Psoas muscle (tissue), 8 donors: ENCODE measurements at places on chromosomes 1 and 21.

GRCh38 chr1:238648751-238649150 is 737.6 kb upstream of the CHRM3 start:
- no peak for DNase-seq

DNA sequence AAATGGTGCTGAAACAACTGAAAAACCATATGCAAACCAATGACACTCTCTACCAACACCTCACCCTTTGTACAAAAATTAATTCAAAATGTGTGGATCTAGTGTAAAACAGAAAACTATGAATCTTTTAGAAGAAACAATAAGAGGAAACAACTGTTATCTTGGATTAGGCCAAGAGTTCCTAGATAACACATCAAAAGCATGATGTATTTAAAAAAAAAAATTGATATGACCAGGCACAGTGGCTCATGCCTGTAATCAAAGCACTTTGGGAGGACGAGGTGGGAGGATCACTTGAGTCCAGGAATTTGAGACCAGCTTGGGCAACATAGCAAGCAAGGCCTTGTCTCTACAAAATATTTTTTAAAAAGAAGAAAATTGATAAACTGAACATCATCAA is 79.0 kb downstream of the EIF4G3 start:
- DNase-seq: no peak

DNA sequence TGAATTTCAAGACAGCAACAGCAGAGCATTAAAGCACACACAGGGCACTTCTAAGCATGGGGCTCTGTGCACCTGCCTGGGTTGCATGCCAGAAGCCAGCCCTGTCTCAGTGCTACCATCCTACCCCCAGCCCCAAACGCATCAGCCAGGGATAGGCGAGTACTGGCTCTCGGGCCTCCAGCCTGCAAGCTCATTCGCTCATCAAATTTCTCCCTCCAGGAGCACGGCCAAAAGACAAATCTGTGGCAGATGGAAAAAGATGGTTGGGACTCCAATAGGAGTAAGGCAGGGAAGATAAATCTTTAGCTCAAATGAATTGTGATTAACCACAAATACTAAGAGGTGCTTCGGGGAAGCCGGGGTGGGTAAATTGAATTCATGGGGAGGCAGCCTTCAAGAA is 189.6 kb downstream of the KAZN start:
- no peak for DNase-seq

GRCh38 chr1:154716011-154716410 is 108.0 kb upstream of the ADAR start:
- no peak for DNase-seq
